ENCODE measurements at places on chromosomes 12 and 14. TPM values are rescaled to one million over a fixed set of nuclear protein-coding genes. Genes with fewer than 3 reads are reported as not detected.

- DNase-seq: no peak
Measured at GRCh38 chr14:70664698-70665447, 23.2 kb downstream of the TTC9 start.

DNA sequence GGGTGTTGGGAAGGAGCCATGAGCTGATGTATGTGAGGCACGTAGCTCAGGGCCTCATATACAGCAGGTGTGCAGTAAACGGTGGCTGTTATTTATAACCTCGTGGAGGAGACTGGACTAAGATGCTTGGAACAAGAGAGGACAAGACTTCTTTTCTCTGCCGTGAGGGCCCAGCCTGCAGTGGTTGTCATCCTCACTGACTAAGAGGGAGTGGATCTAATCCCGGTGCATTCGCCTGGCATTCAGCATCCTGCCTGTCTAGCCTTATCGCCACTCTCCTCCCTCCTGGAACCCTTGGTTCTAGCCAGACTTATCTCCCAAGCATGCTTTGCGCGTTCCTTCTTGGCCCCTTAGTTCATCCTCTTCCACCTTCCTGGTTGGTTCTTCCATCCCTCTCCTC is 3.9 kb downstream of the TSPAN9 start:
- DNase-seq: no peak

DNA sequence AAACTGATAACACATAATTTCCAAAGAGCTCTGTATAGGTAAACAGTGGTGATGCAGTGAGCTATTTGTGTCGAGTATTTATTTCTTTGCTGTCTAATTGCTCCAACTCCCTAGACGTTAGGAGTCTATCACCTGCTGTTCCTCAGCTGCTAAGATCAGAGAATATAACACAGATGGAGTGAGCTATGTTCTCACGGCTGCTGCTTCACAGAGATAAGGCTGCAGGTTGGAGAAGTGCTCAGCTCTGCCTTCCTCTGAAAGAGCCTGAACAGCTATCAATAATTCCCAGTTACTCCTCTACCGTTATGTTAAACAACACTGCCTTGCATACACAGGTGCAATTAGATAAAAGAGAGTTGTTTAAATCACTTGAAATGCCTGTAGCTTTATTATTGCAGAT is 103.2 kb upstream of the MDGA2 start:
- DNase-seq: no peak

DNA sequence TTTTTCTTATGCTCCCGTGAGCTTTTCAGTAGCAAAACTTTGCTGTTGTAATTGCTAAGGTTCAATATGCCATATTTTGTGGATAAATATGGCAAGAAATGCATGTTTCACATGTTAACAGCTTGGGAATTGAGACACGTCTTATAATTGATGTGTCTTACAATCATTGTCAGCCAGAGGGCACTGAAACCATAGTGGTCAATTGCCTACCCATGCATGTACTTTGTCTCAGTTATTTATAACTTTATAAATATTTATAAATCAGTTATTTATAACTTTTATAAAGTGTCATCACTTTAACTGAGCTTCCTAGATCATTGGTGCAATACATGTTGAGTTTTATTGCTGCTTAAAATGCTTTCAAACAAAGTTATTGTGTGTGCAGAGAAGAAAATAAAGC is 82.0 kb downstream of the CATSPERB start:
- peak; percentile 34 for DNase-seq

Gene LALBA
- polyA plus RNA-seq: not detected

Gene REP15
- 1.8 TPM for polyA plus RNA-seq

Gene KLHDC1
- 5.1 TPM for polyA plus RNA-seq

Gene C12orf54
- not detected for polyA plus RNA-seq

Data from muscle of arm (tissue), 14 donors.